Gastroesophageal sphincter (tissue), 4 donors: ENCODE measurements at places on chromosomes 3 and 15.

DNA sequence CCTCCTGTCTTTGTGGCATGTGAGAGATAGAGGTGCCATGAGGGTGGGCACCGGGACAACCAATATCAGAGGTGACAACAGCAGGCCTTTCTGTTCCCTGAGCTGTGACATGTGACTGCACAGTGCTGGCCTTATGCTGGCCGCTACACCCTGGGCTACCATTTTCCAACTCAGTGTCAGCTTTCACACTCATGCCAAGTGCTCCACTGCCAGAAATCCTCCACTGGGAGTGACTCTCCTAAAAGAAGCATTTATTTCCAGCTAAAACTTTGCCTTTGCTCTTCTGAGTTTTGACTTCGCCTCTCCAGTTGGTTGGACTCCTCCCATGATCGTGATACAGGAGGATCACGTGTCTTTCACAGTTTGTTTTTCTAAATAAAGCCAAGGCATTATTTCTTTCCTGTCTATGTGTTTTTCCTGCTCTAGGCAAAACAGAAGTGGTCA lies 31.4 kb downstream of the CA12 start:
- ATAC-seq, result peak; percentile 57

- ATAC-seq, result no peak
Observed at GRCh38 chr3:144763878-144764454, 792.3 kb downstream of the DIPK2A start.

DNA sequence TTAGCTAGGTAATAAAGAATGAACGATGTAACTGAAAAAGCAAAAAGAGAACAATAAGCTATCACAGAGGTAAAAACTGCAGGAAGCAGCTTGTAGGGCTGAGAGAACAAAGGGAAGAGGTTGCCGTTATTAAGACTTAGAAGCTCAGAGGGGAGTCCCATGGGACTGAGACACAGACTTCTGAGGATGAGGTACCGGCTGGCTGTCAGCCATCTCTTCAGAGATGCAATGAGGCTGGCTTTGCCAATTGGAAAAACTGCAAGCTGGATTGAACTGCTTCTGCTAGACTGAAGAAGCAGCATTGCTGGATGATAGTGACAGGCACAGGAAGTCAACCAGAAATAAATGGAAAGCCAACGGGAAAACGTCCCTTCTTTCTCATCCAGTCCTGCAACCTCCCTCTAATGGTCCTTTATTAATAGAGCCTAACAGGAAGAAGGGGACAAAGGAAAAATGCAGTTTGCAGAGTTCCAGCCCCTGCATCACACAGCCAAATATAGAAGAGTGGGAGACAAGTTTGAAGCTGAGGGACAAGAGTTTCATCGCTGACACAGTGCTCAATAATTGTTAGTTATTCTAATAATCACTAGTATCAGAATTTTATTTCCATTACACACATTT lies 21.1 kb upstream of the KLHL6 start:
- no peak for ATAC-seq

DNA sequence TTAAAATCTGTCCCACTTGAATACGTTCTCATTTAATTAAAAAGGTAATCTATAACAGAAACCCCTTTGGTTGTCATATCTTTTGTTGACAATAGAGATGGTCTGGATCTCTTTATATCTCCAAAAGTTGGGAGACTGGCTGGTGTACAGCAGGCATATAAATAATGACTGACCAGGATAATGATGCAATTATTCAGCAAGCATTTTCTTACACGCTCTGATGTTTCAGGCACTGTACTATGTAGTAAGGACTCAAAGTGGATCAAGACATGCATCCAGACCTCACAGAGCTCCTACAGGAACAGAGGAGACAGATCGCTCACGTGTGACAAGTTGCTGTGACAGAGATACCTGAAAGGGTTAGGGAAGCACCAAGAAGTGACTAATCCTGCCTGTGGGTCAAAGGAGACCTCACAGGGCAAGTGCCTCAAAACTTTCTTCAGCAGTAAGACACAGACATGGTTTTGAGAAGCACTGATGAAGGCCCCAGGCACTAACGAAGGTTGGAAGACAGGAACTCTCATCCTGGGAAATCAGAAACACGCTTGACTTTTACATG lies 25.7 kb downstream of the VPS39 start:
- no peak for ATAC-seq

DNA sequence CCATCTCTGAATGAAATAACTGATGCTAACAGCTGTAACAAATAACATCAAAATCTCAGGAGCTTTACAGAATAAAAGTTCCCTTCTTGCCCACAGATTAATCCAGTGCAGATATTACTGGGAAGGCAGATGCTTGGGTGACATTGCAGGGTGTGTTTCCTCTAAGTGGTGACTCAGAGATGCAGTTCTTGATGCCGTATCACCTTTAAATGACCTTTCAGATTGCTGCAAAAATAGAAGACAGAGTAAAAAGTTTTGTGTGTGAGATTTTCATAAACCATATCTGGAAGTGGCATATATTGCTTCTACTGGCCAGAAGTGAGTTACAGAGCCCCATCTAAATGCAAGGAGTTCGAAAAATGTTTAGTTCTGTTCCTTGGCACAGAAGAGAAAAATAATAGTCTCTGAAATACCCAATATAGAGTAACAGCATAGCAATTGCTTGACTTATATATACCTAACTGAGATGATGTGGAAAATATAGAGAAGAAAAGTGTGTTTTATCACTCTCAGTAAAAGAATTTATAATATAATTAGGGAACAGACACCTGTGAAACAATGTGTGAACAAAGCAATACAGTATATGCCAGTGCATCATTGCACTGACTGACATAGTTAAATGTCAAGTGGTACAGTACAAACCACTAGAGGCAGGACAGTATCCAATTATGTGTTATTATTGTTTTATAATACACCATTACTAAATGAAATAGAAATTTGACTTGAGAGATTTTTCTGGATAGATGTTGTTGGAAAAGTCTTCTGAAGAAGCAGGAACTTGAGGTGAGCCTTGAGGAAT lies 430.7 kb upstream of the CBLB start:
- ATAC-seq, result peak; percentile 25

- no peak for ATAC-seq
Observed at GRCh38 chr3:140715035-140715434, 37.2 kb downstream of the TRIM42 start.

- no peak for ATAC-seq
Observed at GRCh38 chr15:75230016-75230343, 28.2 kb upstream of the GOLGA6C start.

GRCh38 chr3:24299806-24300626 lies 194.6 kb downstream of the THRB start:
- no peak for ATAC-seq

GRCh38 chr15:65783872-65784271 lies 8.2 kb downstream of the DENND4A start:
- no peak for ATAC-seq

DNA sequence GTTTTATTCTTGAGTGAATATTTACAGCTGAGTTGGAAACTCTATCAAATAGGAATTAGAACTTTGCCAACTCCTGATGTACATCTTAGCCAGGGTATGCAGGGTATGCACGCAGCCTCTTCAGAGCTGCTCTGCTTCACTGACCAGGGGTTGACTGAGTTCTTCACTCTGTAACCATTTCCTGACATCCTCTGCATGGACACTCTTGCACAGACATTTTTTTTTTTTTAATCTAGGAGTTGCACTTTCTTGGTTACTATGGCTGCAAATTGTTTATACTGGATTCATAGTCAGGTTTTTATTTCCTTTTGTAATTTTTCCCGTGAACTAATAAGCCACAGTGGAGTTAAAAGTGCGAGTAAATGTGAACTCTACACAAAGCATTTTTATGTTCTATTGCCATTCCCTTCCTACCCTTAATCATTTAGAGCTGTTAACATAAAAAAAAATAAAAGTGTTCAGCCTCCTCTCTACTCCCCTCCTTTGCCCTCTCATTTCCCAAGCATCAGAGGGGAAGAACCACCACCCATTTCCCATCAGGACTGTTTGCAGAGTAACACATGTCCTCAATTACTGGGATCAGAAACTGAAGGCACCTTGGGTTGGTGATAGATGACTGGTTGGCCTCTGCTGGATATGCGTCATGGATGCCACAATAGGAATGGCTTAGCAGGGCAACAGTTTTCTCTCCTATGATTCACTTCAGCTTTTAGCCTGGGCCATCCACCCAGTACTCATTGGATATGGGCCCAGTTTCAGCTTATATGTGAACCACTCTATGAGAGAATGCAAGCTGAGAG lies 54.0 kb downstream of the DUT start:
- ATAC-seq, result peak; percentile 48

DNA sequence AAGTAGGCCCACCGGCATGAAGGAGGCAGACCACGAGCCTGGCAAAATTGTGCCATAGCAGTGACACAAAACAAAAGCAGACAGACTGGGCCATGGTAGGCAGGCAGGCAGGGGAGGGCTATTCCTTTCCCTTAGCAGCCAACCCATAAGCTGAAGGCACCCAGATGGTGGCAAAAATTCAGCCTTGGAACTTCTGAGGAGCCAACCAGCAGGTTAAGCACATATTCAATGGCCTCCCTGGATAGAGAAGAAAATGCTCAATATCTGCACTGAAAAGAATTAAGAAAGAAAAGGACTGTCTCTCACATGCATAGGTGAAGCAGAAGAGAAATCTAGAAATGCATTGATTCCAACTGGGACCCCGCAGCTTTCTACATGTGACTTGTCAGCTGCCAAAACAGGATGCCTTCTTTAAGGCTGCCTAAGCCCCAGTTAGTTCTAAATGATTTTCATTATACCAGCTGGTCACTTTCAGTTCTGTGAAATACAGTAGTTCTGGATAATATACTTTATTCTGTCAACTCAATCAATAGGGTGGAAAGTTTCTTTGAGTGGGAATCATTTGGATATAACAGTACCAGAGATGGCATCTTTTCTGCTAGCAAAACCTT lies 2.7 kb downstream of the PRICKLE2 start:
- no peak for ATAC-seq

GRCh38 chr3:117998071-117998470 lies 1036.6 kb downstream of the IGSF11 start:
- ATAC-seq, result no peak

DNA sequence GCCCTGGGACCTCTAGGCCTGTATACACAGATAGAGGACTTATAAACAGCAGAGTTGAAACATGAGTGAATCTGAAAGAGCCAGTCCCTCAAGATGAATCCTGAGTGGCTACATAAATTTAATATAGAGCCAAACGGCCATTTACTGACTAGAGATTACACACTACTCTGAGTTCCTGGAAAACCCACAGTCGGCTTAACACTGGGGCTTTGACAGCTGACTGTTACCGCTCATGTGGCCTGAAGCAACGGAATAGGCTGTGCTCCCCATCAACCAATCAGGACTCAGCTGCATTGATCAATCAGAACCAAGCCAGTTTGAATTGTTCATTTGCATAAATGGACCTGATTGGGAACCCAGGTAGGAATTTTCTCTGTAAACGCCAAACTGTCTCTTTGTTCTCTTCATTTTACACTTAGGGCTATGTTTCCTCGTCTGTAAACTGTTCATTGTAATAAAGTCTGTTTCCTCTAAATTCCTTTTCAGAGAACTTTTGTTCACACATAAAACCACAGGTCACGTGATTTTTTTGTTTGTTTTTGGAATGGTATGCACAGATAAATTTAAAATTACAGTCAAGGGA lies 40.5 kb downstream of the CCNL1 start:
- no peak for ATAC-seq

DNA sequence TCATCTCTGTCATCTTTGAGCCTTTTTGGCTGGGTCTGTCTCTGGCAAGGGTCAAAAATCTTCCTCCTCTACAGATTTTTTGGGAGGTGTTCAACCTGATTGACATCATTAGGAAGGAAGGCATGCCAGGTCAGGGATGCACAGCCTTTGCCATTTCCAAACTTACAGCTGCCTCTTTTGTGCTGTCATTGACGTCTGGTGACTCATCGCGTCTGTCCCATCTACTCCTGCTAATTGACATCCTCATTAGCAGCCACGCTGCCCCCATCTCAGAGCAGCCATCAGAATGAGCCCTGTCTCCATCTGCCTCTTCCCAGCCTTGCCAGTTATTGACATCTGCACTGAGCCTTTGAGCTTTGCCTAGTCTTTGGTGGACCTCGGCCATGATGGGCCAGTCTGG lies 53.0 kb downstream of the PDIA5 start:
- peak; percentile 31 for ATAC-seq

DNA sequence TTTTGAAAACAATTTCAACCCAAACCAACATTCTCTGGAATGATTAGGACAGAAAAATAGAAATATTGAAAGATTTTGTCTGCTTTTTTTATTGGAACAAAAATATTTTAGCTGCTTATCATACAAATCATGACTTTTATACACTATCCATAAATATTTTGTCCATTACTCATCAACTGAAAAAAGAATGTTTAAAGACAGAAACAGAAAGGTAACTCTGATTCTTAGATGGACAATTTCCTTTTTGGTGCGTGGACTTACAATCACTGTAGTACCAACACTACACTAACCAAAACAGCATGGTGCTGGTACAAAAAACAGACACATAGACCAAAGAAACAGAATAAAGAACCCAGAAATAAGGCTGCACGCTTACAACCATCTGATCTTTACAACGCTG lies 582.8 kb upstream of the CCDC54 start:
- ATAC-seq, result no peak

- peak; percentile 47 for ATAC-seq
Observed at GRCh38 chr3:138946663-138947494, at the start of the genes FOXL2 and FOXL2NB. Gene FOXL2, minus strand, starts transcription at chr3:138947137. Its CDS starts 415 bp downstream, at chr3:138946722. Gene FOXL2NB, plus strand, starts transcription at chr3:138947217. Its CDS starts 148 bp downstream, at chr3:138947365.

DNA sequence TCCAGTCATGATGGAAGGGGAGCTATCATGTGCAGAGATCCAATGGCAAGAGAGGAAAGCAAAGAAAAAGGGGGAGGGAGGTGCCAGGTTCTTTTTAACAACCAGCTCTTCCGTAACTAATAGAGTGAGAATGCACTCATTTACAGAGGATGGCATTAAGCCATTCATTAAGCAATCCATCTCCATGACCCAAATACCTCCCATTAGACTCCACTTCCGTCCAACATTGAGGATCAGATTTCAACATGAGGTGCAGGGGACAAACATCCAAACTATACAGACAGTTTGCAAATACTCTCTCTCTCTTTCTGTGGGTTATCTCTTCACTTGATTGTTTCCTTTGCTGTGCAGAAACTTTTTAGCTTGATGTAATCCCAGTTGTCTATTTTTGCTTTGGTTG lies 21.2 kb downstream of the ZDHHC23 start:
- ATAC-seq, result peak; percentile 69

GRCh38 chr3:148914936-148915690 lies 50.0 kb downstream of the CPA3 start:
- ATAC-seq, result no peak

GRCh38 chr15:101318147-101318819 lies 23.2 kb upstream of the SNRPA1 start:
- ATAC-seq, result no peak

- no peak for ATAC-seq
Observed at GRCh38 chr3:21466476-21466875, 284.5 kb downstream of the ZNF385D start.

GRCh38 chr15:62994439-62994838 lies 48.1 kb upstream of the TPM1 start:
- ATAC-seq, result no peak

- ATAC-seq, result no peak
Observed at GRCh38 chr15:74243431-74243830, 7.3 kb downstream of the CCDC33 start.
